ENCODE measurements at places on chromosomes 3 and 15.

DNA sequence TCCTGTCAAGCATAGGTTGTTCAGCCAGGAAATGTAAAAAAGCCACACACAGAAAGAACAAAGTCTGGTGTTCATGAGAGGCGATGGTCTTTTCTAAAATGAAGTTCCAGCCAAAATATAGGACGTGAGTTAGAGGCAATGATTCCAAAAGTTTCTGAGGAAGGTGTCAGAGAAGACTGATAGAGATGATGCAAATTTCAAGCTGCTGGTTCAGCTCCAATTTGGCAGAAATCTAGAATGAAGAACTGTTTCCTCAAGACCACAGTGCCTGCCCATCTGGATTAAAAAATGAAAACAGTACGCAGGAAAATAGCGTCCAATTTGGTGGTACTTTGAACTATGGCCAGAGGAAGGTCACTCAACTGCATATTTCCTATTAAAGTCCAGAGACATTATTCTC, 672.9 kb downstream of the SQOR start:
- no peak for DNase-seq

- no peak for DNase-seq
Measured at GRCh38 chr3:170418422-170419398, at the start of gene CLDN11. Gene CLDN11, plus strand, starts transcription at chr3:170418868. Its CDS starts 199 bp downstream, at chr3:170419067.

- DNase-seq, result no peak
Measured at GRCh38 chr3:157912514-157913451, 193.4 kb downstream of the SHOX2 start.

DNA sequence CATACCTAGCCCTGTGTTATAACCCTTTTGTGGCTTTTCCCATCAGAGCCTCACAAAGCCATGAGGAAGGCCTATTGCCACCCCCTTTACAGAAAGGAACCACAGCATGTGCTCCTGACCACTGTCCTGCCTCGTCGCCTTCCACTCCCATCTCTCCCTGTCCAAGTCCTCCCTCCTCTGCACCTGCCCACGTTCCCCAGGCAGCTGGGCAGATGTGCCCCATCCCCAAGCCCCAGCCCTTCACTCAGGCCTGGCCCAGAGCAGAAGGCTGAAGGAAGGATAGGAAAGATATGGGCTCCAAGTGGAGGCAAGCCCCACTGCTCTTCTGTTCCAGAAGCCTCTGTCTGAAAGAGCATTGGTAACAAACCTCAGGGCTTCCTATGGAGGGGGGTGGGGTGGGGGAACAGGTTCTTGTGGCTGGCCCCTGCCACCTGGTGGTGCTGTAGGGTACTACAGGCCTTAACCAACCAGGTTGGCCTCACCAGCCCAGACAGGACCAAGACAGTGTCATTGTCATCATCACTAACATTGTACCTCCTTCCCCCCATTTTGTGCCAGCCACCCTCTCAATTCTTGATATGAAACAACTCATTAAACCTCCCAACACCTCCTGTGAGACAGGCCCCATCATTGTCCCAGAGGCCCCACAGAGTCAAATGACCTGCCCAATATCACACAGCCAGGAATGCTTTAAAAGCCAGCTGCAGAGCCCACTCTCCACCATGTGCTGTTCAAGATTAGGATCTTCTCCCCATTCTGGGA, 10.0 kb downstream of the POC1A start:
- peak; percentile 84 for DNase-seq

- DNase-seq, result no peak
Measured at GRCh38 chr3:105214590-105214989, 152.1 kb upstream of the ALCAM start.

- DNase-seq, result no peak
Measured at GRCh38 chr15:99961011-99961441, 227.8 kb upstream of the LYSMD4 start.

DNA sequence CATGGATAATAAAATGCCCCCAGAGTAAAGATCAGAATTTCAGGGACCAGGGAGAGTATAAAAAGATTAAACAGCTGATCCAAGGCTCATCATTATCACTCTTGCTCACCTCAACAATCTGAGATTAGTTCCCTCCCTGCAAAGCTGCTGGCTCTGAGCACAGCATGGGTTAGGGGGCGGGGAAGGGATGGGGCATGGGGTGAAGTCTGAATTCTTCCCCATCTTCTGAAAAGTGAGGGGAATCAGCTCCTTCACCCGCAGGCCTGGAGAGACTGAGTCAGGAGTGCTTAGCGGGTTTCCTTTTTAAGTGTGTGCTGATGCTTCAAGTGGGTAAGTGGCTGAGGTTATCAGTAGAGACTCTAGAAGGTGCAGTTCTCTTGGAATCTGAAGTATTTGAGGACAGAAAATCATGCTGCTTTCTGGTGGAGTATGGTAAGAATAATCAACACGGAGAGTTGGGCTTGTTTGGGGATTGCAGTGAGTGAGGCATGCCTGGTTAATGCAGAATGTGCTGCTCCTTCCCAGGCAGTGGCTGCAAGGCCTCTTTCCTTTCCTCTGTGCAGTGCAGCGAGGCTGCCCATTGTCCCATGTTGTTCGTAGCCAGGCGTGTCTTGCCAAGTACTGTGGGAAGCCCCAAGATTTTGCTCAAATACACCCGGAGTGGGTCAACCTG, 59.2 kb upstream of the TRAK1 start:
- no peak for DNase-seq

GRCh38 chr15:34709866-34710265, 44.9 kb downstream of the GJD2 start:
- DNase-seq, result no peak

- no peak for DNase-seq
Measured at GRCh38 chr15:37586011-37586583, 348.3 kb upstream of the TMCO5A start.

Data from effector memory CD8-positive, alpha-beta T cell (primary cell).